ENCODE measurements at places on chromosomes 3 and 15.

DNA sequence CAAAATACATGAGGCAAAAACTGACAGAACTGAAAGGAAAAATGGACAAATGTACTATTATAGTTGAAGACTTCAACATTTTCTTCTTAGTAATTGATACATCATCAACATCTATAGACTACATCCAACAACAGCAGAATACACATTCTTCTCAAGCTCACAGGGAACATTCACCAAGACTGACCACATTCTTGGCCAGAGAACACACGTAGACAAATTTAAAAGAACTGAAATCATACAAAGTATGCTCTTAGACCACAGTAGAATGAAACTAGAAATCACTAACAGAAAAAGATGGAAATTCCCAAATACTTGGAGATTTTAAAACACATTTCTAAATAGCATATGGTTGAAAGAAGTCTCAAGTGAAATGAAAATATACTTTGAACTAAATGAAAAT is 55.1 kb upstream of the NSMCE3 start:
- DNase-seq: no peak

DNA sequence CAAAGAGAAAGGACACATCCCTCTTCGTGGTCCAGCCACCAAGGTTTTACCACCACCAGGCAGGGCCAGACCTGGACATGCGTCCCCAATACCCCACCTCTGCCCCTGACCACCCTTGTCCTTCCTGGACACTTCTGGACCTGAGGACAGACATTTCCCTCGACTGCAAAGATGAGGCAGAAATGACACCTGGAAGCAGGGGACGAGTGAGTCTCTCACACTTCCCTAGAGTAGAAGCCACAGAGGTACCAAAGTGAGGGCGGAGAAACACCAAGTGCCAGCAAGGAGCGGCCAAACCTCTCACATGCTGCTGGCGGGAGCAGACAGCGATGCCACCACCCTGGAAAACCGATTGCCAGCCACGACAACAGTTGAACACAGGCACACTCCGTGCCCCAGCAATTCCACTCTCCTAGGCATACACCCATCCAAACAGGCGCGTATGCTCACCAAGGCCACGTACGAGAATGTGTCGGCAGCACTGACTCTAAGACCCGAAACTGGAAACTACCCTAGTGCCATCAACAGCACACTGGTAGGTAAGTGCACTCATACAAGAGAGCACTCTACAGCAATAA is 207.0 kb upstream of the NSMCE3 start:
- DNase-seq: no peak

GRCh38 chr3:116153174-116153573 is 292.1 kb downstream of the LSAMP start:
- DNase-seq: no peak

GRCh38 chr15:71331173-71331572 is 215.9 kb downstream of the THSD4 start:
- no peak for DNase-seq

DNA sequence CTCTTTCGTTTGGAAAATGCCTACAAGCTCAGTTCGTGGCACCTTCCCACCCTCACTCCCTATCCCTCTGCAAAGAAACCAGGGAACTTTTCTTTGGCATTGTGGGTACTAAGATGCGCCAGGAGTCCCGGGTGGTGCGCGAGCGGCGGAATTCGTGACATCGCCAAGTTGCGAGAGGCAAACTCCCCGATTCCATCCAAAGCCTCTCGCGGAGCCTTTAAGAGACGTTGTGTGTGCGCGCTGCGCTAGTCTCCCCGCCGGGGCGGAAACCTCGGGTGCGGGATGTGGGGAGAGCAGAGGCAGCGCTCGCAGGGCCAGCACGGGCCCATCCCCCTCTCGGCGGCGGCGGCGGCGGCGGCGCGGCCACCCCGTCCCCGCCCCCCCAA is 443 bp upstream of the NR2F2 start:
- no peak for DNase-seq

- no peak for DNase-seq
These were observed 3.1 kb downstream of the FOXL2NB start for GRCh38 chr3:138950006-138950644.

DNA sequence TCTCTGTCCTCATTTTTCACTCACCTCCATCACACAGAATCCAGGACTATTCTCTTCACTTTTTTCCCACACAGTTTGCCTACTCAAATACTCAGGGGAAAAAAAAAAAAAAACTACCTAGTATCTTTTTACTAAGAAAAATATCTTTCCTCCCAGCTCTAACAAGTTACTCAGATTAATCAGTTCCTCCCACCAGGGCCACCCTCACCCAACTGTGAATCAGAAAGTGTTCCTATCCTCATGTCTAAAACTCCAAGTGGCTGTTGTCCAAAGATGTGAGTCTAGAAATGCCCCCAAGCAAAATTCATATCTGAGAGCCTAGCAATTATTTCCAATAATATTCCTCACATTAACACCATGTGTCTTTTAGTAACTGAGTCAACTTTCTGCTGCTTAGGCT is 268.0 kb downstream of the ERC2 start:
- DNase-seq: no peak

DNA sequence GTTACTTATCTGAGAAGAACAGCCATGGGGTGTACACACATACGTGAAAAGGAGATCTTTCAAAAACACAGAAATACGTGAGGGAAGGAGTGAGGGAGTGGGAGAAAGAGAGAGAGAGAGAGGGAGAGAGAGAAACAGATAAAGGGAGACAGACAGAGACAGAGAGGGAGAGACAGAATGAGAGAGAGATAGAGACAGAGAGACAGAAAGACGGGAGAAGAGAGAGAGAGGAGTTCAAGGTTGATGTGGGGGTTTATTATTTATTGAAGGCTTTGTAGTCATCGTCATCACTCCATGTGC is 64.0 kb downstream of the CHST2 start:
- DNase-seq: no peak

- no peak for DNase-seq
These were observed 12.2 kb downstream of the ZXDC start for GRCh38 chr3:126463521-126463920.

GRCh38 chr3:40574050-40574449 is 49.3 kb downstream of the ZNF621 start:
- no peak for DNase-seq

DNA sequence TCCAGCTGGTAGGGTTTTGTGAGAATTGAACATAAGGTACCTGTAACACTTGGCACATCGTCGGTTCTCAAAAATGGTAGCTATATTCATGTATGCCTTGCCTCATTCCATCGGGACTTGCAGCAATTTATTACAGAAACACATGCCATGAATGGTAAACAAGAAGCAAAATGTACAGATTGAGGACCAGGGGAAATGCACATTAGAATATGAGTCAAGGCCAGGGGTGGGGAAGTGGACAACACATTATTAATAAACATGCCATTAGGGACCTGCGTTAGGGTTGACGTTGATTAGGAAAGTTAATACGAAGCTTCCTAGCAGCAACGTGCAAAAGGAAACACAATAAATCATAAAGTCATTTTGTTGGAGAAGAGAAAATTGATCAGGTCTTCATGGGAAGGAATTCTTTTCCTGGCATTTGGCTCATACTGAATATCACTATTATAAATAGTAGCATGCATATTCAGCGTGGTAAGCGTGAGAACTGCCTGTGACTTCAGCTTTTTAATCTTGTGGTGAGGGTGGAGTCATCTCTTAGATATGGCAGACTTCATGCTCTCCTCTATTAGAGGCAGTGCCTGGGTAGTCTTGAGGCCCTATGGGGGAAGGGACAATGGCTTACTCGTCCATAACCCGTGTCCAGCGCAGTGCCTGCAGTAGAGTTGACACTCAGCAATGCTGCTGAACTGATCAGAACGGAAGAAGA is 184.9 kb downstream of the SV2B start:
- no peak for DNase-seq

GRCh38 chr15:90400759-90401314 is 12.8 kb downstream of the IQGAP1 start:
- DNase-seq: peak; percentile 57

DNA sequence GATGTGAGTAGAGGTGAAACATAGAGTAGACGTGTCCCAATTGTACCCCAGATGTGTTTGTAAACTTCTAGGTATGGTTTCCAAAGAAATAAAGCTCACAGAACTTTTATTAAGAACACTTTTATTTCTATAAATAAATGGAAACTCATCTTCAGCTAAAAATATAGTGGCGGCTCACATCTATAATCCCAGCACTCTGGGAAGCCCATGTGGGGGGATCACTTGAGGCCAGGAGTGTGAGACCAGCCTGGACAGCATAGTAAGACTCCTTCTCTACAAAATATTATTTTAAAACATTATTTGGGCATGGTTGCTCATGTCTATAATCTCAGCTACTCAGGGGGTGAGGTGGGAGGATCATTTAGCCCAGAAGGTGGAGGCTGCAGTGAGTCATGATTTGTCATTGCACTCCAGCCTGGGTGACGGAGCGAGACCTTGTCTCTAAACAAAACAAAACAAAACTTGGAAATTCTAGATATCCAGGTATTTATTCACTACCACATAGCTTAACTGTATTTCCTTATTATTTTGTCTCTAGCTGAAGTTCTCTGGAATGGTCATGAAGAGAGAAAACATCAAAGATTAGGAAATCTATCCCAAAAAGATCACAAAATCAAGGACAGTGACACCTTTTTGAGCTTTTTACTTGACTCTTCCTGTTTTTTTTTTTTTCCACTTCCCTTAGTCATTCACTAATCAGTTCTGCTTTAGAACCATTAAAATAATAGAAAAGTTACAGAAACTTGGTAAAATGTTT is 258.1 kb downstream of the TIGIT start:
- DNase-seq: no peak

- no peak for DNase-seq
These were observed at the start of gene LCTL for GRCh38 chr15:66565741-66566144. LCTL (minus strand) TSS chr15:66565998; CDS start chr15:66565365, 633 bp downstream.

GRCh38 chr15:42608752-42609488 is 33.5 kb downstream of the STARD9 start:
- DNase-seq: no peak

DNA sequence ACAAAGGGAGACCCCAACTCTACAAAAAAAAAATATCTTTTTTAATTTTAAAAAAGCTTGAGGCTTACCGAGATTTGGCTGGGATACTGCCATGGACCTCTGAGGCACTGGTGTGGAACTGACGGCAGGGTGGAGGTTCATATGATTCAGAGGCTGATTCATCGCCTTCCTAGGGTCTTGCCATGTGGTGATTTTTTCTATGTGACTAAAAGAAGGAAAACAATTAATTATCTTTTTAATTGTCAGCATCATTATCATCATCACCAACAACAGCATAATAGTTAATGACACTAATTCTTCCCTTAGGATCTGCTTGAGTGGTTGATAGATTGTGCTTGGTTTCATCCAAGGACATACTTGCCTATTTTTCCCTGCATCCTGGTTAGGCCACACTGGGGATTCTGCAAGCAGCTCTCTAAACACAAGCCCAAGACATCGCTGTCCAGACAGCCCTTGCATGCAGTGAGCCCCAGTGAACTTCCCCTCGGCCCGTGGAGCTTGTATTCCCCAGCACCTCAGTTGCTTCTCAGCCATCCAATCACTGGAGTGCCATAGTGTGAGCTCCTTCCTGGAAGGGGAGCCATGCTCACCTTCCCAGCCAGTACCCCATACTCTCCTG is 84.9 kb downstream of the WWTR1 start:
- DNase-seq: no peak

DNA sequence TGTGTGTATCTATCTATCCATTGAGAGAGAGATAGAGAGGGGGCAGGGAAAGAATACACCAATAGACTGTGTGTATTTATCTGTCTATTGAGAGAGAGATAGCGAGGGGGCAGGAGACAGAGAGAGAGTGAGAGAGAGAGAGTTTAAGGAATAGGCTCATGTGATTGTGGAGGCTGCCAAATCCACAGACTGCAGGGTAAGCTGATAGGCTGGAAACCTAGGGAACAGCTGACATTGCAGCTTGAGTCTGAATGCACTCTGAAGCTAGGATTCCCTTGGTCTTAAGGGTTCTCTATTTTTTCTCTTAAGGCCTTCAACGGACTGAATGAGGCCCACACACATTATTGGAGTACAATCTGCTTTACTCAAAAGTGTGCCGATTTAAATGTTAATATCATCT is 255.8 kb downstream of the EPHA3 start:
- no peak for DNase-seq

GRCh38 chr3:146679995-146680394 is 74.8 kb upstream of the PLSCR5 start:
- DNase-seq: no peak

DNA sequence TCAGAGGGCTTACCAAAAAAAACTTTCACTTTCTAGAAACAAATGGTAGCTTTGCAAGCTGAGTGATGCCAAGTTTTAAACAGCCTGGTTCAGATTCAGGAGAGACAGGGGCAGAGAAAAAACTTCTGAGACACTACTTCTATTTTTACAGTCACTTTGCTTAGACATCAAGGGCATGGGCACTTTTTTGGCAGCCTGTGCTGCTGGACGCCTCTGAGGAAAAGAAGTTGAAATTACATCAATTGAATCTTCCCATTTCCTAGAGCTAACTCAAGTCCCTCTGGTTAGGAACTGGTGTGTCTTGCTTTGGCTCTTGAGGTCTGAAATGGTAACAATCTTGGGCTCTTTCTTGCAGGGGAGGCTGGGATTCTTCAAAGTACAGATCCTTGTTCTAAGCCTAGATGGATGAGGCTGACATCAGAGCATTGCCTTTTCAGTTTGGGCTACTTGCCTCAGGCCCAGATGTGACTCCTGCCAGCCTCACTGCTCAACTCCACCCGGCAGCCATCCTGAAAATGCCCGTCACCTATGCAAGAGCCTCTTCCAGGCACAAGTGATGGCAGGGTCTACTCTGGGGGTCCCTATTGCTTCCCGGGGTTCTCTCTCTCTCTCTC is 357.5 kb downstream of the FOXP1 start:
- DNase-seq: no peak

DNA sequence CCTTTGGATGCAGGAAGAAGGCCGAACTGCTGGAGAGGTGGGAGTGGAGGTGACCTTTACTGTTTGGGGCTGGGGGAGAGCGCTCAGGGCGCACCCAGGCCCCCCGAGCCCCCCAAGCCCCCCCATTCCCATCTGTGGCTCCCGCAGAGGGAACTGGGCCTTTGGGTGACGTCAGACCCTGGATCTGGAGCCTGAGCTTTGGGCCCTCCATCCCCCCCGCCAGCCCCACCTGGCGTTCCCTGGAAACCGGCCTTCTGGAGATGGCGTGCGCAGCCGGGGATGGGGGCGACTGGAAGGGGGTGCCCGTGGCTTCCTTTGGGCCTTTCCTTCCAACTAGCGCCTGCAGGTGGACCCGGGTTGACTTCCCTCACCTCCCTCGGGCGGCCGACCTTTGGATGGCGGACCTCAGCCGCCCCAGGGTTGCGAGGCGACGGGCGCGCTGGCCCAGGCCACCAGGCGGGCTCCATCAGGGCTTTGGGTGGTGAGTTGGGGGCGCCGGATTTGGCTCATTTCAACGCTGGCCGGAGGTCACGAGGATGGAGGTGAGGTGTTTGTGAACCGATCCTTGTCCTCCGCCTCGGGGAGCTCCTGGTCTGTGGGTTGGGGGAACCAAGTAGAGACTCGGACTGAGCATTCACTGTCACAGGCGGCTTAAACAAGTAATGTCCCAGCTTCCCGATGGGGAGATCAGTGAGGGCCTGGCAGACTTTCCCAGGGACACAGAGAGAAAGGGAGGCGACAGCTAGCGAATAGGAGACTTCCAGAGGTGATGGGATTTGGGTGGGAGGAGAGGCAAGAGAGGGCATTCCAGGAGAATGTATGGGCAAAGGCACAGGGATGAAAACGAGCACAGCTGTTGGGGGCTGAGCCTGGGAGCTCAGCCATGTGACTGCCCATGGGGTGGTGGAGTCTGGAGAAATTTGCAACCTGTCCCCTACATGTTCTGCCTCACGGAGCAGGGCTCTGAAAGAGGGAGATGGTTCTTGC is 709 bp downstream of the SCAMP5 start:
- no peak for DNase-seq

- no peak for DNase-seq
These were observed 505.3 kb upstream of the NR2F2 start for GRCh38 chr15:95825208-95825607.

Data from stimulated activated naive CD4-positive, alpha-beta T cell treated with Interleukin-2 at 50 U/mL for 16 hours (primary cell).